ENCODE measurements at places on chromosomes 13 and 19.

- DNase-seq, result no peak
Observed at GRCh38 chr13:59458908-59459579, 704.7 kb downstream of the DIAPH3 start.

GRCh38 chr19:10817291-10818038 is 18.5 kb downstream of the TMED1 start:
- peak; percentile 69 for DNase-seq

DNA sequence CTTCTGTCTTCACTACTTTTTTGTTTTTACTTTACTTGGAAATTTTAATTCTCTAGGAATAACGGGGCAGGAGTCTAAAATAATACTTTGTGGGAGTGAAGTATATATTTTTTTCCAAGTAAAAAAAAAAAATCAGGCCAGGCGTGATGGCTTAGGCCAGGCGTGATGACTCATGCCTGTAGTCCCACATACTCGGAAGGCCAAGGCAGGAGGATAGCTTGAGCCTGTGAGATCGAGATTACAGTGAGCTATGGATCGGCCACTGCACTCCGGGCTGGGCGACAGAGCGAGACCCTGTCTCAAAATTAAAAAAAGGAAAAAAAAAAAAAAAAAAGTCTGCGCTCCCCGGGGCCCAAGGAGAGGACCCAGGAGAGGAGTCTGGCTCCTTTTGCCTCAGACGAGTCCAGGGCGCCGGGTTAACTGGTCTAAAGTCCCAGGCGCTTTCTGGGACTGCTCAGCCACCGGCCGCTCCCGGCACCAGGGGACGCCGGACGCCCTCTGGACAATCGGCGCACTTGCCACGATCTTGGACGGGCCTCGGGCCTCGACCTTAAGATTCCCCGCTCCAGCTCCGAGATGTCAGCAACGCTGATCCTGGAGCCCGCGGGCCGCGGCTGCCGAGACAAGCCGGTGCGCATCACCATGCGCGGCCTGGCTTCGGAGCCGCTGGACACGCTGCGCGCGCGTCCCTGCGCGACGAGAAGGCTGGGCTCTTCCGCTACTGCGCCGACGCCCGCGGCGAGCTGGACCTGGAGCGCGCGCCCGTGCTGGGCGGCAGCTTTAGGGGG is 2.7 kb upstream of the ZFP82 start:
- no peak for DNase-seq

DNA sequence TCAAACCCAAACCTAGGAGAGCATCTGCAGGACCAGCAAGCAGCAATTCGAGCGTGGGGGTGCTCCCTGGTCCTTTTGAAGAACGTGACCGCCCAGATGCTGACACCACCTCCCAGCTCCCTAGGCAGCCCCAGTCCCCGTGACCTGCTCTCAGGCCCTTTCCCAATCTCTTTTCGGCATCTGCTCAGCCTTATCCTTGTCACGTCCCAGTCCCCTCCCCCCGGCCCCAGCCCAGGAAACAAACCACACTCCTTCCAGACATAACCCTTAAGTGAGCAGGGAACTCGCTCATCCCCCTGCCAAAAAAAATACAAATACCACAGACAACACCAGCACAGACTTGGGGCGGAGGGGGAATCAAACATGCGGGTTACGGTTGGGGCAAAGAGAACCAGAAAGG is 3.3 kb downstream of the MLLT1 start:
- no peak for DNase-seq

- DNase-seq, result no peak
Observed at GRCh38 chr13:35474496-35475211, 1.8 kb downstream of the MAB21L1 start.

DNA sequence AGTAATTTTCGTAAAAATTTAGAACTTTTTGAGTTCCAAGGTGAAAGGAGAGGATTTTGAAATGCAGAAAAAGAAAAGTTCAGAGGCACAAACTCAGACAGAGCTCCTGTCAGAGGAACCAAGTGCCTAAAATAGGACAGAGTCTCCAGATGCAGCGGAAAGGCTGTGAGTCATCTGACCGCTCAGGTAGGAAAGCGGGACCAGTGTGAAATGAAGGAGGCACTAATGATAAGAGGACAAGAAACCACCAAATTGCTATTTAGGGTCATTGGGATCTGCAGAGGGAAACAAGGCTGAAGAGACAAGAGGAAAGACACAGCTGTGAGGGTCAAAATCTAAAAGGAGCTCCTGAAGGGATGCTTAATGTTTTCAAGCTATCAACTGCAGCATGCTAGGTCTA is 34.9 kb downstream of the IRS2 start:
- no peak for DNase-seq

- DNase-seq, result no peak
Observed at GRCh38 chr13:36912973-36913372, 7.1 kb downstream of the SMAD9 start.

DNA sequence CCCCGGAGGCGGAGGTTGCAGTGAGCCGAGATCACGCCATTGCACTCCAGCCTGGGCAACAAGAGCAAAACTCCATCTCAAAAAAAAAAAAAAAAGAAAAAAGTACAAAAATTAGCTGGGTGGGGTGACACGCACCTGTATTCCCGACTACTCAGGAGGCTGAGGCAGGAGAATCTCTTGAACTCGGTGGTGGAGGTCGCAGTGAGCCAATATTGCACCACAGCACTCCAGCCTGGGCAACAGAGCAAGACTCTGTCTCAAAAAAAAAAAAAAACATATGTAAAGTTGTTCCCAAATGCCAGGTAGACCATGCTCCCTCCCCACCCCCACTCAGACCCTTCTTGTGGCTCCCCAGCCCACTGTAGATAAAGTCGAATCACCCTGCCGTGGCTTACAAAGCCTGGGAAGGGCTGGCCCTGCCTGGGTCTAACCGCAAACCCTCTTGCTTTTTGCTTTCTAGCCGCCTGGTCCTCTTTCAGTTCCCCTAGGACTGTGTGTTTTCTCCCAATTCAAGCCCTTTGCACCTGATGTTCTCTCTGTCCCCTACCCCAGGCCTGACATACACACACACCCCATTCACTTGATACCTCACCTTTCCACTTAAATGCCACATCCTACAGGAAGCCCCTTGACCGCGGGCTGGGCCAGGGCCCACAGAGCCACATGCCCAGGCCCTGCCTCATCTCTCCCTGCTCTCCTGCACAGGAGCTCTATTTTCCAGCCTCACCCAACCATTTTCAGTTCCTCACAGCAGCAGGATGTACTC is 34.4 kb downstream of the MAP4K1 start:
- no peak for DNase-seq

- DNase-seq, result no peak
Observed at GRCh38 chr13:107395927-107396662, 819.2 kb downstream of the LIG4 start.

GRCh38 chr13:34431827-34432581 is 510.1 kb upstream of the NBEA start:
- DNase-seq, result no peak

GRCh38 chr13:110506859-110507566 is 54.5 kb downstream of the RAB20 start:
- DNase-seq, result no peak

GRCh38 chr19:49104229-49104864 is 9.8 kb upstream of the LIN7B start:
- DNase-seq, result no peak

GRCh38 chr19:55276720-55277430 is 3.0 kb downstream of the HSPBP1 start:
- no peak for DNase-seq

- DNase-seq, result no peak
Observed at GRCh38 chr13:42405665-42406390, 133.9 kb downstream of the AKAP11 start.

DNA sequence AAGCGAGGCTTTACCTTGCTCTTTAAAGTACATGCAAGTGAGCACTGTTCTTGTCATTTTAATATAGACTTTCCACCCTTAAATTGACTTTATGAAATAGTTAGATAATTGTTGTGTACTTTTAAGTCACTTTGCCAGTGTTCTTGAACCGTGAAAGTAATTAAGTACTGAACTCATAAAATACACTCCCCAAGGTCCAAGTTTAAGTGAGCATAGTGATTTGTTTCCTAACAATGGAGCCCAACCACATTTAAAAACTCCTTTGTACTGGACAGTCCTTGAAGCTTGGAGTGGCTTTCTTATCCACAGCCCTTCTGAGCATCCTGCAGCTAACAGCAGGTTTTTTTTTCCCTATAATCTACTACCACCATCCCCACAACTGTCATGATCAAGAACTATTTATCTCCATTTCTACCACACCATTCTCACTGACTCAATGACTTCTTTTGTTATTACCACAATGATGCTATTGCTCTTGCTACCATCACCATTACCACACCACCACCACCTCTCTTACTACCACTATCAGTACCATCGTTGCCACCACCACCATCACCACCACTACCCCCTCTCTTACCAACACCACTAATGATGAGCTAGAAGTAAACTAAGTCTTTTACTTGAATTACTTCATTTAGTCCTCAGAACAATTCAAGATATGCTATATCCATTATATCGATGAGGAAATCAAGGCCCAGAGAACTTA is 452.6 kb downstream of the DIAPH3 start:
- DNase-seq, result no peak

GRCh38 chr13:43878892-43879754 is at the start of gene CCDC122:
Gene CCDC122 (minus strand): TSS chr13:43879740. CDS start chr13:43869376, 10,364 bp downstream.
- DNase-seq, result peak; percentile 37

DNA sequence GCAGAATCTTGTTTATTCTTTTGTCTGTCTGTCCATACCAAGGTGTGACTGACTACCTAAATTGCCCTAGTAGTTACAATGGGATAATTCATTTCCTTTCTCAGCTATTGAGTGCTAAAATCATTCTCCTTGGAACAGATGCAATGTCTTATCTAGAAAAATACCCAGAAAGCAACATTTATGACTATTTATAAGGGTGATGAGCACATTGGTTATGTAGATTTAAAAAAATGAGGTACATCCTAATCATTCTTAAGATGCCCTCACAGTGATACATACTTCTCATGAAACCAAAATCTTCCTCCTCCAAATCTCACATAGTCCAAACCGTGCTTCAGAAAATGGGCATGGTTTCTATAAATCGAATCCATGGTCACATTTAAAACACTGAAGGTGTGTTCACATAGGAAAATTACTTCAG is 11.6 kb upstream of the UBE2L5 start:
- DNase-seq, result no peak

GRCh38 chr19:2740314-2740656 is 468 bp upstream of the SLC39A3 start:
- DNase-seq, result no peak

DNA sequence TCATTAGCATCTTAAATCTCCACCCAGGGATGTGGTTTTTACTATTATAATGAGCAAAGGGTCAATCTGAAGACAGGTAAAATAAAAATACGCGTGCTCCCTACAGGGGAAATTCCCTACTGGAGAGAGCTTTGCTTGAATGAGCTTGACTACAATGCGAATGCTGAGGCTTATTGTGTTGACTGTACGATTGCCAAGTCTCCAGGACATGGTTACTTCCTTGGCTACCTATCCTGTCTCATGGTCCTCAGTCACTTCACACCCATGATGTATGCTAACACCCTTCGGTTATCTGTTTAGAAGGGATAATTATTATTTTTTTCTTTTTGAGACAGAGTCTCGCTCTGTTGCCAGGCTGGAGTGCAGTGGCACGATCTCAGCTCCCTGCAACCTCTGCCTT is 61.7 kb downstream of the ZNF627 start:
- no peak for DNase-seq

GRCh38 chr13:110274687-110275086 is 32.3 kb downstream of the COL4A1 start:
- DNase-seq, result no peak

DNA sequence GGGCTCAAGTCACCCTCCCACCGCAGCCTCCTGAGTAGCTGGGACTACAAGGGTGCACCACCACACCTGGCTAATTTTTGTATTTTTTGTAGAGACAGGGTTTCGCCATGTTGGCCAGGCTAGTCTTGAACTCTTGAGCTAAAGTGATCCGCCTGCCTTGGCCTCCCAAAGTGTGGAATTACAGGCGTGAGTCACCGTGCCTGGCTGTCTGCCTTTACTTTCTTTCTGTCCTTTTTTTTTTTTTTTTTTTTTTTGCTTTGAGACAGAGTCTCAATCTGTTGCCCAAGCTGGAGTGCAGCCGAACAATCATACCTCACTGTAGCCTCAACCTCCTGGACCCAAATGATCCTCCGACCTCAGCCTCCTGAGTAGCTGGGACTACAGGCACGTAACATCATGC is 25.0 kb upstream of the OR1M1 start:
- DNase-seq, result no peak

GRCh38 chr13:70363991-70364390 is 255.7 kb upstream of the KLHL1 start:
- no peak for DNase-seq

DNA sequence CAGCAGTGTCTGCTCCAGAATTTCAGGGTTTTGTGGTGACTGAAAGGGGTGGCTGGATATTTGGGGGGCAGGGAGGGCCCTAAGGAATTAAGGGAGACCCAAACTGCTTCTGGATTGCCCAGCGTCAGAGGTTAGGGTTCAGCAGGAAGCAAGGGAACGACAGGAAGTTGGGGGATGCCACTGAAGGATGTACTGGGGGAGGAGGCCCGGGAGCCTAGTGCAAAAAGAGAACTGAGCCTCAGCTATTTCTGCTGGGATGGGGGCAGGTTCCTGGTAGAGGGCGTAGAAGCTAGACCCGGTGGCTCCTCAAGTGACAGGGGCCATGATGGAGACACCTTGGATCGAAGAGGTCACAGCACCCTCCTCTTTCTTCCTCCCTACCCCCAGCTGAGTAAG is 1.1 kb downstream of the CYP2S1 start:
- DNase-seq, result no peak

DNA sequence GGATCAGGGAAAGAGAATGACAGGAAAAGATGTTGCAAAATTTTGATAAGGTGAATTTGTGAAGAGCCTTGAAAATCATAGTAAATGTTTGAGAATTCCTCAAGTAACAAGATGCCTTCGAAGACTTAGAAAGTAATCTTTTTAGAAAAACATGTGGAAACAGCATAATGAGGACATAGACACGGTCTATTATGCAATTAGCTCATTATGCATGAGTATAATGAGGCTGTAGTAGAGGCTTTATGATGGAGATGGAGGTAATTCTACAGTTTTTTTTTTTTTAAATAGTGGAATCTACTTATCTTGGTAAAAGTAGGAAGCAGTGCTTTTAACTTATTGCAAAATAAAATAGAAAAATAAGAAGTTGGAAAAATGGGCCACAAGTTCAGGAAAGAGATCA is 1329.1 kb upstream of the SPRY2 start:
- no peak for DNase-seq

DNA sequence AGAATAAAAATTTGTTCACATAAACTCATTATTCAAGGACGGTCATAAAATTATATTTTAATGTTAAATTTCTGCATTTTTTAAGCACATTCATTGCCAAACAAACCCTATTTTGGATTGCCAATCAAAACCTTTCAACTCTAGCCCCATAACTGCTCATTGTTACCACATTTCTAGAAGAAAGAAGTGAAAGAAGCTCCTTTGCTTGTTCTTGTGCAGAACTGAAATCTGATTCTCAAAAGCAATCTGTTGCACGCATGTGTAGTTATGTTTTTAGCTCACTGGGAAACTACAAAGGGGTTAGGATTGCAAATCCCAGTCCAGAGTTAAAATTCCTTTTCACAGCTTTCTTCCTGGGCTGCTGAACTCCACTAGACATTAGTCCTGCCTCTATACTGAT is 109.5 kb upstream of the MIR17HG start:
- DNase-seq, result no peak

- DNase-seq, result peak; percentile 28
Observed at GRCh38 chr19:4474514-4475022, 2.5 kb downstream of the HDGFL2 start.
